ENCODE measurements at places on chromosomes 3 and 15.

DNA sequence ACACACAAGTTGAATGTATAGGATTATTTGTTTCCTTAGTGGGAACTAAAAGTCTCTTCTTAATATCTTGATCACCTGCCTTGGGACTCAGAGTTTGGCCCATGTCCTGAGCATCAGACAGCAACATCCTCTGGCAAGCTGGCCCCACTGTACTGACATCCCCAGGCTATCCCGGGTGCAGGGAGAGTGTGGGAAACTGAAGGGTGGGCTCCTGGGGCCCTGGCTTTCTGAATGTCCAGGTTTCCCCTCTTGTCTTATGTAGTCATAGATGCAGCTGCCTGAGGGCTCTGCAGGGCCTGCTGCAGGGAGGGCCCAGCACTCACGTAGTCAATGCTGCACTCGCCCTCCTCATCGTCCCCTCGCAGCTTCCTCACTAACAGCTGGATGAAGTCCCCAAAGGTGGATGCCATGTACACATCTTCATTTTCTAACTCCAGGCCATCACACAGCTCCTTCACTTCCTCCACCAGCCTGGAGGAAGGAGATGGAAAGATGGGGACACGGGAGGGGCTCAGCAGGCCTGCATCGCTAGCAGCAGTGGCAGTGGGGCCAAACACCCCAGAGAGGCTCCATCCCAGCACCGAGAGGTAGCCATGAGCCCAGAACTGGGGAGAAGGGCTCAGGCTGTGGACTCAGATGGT is 42.8 kb downstream of the ALDH1L1 start:
- DNase-seq = no peak

DNA sequence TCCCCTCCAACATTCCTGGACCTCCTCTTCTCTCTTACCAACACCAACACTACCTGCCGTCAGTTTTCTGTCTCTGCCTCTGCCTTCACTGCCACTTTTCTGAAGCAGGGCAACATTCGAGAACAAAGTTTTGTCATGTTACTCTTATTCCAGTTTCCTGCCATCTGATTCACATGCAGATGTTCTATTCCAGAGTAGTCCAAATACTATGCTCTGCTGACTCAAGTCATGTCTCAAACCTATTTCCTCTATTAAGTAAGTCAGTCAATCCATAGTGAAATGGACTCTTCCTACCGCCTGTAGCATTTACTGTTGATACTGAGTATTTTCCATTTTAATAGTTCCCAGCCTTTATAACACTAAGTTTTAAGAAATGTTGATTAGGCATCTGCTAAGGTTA is 43.4 kb downstream of the ESYT3 start:
- DNase-seq = no peak

- no peak for DNase-seq
Observed at GRCh38 chr3:114595522-114596028, 301.7 kb downstream of the TIGIT start.

DNA sequence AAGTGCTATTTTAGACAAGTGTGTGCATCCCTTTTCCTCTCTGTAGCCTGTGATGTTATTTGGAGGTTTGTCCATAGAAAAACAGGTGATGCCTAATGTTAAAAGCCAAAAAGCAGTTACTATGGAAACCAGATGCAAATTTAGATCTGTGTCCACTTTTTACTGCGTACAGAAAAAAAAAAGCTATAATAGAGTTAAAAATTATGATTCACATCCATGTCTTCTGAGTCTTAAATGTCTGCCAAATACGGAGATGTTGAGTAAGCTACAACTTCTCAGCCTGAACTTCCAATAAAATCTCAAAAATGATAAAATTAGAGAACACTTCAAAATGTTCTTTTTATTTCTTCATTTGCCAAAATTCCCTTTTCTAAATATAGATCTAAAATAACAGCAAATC is 74.2 kb upstream of the GAP43 start:
- no peak for DNase-seq

DNA sequence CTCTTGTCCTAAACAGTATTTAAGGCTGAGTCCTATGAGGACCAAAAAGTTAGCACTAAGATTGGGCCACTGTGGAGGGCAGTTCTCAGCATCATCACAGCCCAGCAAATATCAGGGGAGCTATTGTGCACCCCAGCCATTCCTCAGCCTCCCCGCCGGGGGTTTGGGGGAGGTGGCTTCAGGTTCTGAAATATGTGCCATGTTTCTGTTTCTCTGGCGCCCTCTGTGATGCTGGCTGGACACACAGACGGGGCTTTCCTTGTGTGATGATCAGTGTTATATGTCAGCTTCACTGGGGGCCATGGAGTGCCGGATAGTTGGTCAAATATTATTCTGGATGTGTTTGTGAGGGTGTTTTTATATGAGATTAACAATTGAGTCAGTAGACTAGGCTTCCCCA is 106.8 kb downstream of the GABRG3 start:
- DNase-seq = no peak

- no peak for DNase-seq
Observed at GRCh38 chr3:191236646-191237045, 37.6 kb downstream of the OSTN start.

GRCh38 chr15:36400936-36401585 is 178.4 kb upstream of the CDIN1 start:
- no peak for DNase-seq

GRCh38 chr3:15299036-15299435 is 33.4 kb downstream of the SH3BP5 start:
- DNase-seq = no peak

- no peak for DNase-seq
Observed at GRCh38 chr15:72579814-72580213, 74.7 kb upstream of the GOLGA6B start.

DNA sequence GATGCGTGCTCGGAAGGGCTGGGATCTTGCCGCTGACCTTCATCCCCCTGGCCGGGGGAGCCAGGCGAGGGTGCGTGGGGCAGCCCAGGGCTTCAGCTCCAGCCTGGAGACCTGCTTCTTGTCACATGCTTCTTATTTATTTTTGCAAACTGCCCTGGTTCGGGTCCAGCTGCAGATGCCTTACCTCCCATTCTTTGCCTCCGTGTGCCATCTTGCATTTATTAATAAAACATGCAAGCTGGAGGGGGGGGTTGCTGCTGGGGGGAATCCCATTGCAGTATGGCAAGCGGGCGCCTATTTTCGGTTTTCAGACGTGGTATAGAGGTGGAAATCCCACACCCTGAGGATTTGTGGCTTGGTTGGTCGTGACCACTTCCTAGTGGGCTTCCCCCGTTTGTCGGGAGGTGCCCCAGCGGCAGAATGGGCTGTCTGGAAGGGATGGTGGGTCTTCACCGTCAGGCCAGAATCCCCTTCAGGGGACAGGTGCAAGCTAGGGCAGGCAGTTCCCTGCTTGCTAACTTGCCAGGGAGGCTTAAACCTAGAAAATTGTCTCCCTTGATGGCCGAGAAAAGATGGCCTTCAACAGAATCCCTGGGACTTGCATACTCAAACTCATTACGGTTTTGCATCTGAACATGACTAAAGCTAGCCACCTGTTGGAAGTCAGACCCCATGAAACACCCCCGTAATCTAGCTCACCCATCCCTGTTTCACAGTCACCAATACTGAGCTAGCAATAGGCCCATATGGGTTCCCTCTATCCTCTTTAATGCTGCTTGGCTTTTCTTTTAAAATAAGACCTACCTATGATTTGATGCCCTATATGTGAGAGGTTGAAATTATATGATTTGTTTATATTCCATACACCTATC is 569 bp downstream of the TMEM266 start:
- DNase-seq = peak; percentile 11

GRCh38 chr3:170848292-170848917 is 21.6 kb downstream of the RPL22L1 start:
- DNase-seq = no peak

GRCh38 chr3:135596563-135596962 is 369.0 kb upstream of the PPP2R3A start:
- DNase-seq = no peak

GRCh38 chr15:73078291-73078690 is 26.0 kb downstream of the NEO1 start:
- DNase-seq = no peak

- DNase-seq = no peak
Observed at GRCh38 chr3:149528340-149528650, 53.8 kb downstream of the TM4SF4 start.

DNA sequence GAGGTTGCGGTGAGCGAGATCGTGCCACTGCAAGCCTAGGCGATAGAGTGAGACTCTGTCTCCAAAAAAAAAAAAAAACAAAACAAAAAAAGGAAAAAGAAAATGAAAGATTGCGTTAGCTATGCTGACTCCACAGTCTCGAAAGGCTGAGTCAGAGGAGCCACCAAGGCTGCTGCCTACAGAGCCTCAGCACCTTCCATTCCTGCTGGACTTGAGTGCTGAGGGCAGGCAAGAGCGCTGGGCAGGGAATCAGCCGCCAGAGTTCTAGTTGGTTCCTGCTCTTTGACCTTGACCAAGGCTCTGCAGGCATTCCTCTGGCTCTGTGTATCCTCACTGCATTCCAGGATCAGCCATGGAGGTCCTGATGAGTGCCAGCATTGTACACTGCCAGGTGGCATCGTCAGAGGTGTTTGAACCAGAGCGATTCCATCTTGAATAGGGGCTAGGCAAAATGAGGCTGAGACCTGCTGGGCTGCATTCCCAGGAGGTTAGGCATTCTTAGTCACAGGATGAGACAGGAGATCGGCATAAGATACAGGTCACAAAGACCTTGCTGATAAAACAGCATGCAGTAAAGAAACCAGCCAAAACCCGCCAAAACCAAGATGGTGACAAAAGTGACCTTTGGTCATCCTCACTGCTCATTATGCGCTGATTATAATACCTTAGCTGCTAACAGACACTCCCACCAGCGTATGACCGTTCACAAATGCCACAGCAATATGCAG is 5.9 kb downstream of the MESP2 start:
- DNase-seq = no peak

DNA sequence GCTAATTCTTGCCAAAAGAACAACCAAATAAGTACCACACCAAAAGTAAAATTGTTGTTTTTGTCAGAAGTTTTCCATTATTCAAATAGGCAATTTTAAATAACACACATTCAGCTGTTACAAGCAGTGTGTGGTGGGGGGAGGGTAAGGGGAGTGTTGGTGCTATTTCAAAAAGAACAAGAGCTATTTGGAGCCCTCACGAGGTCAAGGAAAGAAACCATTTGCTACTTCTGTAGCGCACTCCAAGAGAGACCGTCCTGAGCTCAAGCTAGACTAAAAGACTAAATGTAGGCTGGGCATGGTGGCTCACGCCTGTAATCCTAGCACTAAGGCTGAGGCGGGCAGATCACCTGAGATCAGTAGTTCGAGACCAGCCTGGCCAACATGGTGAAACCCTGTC is 21.2 kb upstream of the IGF2BP2 start:
- no peak for DNase-seq

DNA sequence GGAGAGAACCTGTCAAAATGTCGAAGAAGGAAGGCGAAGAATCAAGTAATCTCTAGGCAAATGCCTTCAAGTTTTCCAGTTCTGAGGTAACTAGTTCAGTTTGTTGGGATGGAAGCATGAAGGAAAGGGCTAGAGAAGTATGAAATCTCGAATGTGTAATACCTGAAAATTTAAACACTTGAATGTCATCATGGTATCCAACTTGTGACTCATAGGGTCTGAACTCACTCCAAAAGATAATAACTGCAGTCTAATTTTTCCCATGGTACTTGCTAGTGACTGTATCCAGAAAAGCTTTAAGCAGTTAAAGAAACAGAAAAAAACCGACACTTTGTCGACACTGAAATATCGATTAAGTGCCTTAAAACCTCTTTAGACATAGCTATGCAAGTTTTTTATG is 102.9 kb upstream of the CHRM5 start:
- no peak for DNase-seq

GRCh38 chr3:141303481-141304223 is 64.7 kb upstream of the ZBTB38 start:
- no peak for DNase-seq

DNA sequence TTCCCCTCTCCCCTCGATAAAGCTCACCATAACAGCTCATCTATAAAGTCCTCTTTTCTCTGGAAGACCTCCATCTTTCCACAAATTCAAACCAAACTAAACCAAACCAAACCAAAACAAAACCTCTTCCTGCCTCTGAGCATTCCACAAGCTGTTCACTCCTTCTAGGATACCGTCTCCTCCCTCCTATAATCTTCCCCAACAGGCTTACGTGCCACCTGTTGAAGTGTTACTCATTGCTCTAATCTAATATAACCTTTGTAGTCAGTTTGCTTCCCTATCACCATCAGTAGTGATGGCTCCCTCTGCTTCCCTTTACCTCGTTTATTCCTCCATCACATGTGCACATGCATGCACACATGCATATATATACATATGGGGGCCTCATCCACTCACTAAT is 12.7 kb upstream of the CCR9 start:
- no peak for DNase-seq

GRCh38 chr15:88604381-88605188 is 16.6 kb upstream of the AEN start:
- DNase-seq = no peak

- DNase-seq = no peak
Observed at GRCh38 chr3:33883538-33883950, 85.1 kb downstream of the PDCD6IP start.

- no peak for DNase-seq
Observed at GRCh38 chr3:109643590-109643989, 306.2 kb upstream of the DPPA4 start.

DNA sequence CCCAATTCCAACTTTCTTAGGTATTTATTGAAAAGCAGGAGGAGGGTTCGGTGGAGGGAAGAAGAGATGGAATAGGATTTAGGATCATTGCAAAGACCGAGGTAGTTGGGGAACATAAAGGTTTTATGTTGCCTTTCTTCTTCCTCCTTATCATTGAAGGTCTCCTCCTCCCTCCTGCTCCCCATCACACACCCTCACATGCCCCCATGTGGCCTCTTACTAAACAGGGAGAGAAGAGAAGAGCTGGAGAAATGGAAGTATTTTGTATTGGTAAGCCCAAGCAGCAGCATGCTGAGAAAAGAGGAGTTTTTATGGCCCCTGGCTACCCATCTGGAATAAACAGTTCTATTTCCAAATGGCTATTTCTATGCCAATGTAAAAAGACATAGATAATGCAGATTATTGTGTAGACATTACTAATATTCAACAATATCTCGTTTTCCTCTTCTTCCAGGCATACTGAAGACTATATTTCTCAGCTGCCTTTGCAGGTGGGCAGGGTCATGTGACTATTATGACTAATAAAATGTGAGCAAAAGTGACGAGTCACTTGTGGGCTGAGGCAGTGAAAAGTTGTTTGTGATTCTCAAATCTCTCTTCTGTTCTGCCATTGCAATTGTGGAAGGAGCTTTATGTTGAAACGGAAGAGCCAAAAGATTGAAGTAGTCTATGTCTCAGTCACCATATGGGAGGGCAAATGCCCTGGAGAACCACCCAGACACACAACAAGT is 5.2 kb upstream of the GPR176 start:
- DNase-seq = no peak

Data from T-helper 17 cell (primary cell).